Head of caudate nucleus (tissue), 42 donors: ENCODE measurements at places on chromosomes 3 and 15.
A peak's percentile ranks its signal among the peaks of the same experiment; 100 is the strongest.

DNA sequence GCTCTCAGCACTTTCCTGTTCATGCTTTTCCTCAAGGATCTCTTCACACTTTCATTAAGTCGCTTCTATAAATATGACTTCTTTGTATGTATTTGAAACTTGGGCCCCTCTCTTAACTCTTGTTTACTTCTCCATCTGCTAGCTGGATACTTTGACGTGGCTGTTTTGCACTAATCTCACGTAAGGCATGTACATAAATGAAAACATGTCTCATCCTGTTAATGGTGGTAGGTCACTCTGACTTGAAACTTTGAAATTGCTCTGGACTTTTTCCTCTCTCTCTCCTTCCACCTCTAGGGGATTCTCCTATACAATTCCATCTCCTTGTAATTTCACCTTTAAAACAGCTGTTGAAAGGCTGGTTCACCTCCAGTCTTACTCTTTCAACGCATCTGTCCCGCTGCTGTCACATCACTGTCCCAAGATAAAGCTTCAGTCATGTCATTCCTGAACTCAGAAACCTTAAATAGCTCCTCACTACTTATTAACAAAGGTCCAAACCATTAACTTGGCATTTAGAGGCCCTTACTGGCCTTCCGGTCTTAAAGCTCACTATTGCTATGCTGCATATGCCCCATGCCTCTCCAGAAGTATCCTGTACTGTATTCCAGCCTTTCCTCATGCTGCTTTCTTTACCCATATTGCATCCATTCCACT is 1.2 kb downstream of the BLOC1S6 start:
- no peak for DNase-seq

- peak; percentile 32 for DNase-seq
These were observed 76.4 kb downstream of the DHX36 start for GRCh38 chr3:154247806-154248415.

- no peak for DNase-seq
These were observed 19.0 kb downstream of the THBS1 start for GRCh38 chr15:39599871-39600270.

DNA sequence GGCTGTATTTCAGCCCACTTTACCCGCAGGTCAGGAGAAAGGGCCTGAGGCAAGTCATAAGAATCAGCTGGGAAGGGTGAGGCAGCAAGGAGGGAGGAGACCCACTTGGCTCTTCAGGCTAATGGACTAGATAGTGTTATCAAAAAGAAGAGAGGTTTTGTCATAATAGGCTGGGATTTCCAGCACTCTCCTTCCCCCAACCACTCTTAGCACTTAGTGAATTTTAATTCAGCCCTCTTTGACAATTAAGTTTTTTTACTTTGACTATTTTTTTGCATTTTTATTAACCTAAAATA is 771 bp downstream of the MPI start:
- DNase-seq: no peak

DNA sequence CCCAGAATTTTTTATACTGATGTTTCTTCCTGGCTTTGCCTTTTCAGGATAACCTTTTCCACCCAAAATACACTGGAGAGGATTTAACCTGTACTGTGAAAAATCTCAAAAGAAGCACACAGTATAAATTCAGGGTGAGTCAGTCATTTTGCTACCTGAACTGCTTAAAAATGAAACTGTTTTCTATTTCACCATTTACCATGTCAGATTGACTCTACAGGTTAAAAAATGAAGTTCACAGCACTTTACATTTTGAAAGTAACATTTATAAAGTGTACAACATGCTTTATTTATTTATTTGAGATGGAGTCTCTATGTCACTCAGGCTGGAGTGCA is 115.2 kb downstream of the GHSR start:
- DNase-seq: no peak

DNA sequence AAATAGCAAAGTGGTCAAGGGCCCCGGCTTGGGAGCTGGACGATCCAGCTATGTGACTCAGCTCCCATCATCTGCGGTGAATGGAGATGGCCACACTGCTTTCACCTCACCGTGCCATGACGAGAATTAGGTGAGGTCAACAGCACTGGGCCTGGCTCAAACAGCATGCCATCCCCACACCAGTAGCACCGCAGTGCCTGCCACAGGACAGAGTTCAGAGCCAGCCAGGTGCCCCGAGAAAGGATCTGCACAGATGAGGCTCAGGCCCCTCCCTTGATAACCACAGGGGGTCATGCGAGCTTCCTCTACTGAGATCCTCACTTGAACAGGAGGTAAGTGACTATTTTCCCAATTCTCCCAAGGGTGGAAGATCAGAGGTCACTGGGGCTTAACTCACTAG is 29.4 kb downstream of the ZXDC start:
- no peak for DNase-seq

DNA sequence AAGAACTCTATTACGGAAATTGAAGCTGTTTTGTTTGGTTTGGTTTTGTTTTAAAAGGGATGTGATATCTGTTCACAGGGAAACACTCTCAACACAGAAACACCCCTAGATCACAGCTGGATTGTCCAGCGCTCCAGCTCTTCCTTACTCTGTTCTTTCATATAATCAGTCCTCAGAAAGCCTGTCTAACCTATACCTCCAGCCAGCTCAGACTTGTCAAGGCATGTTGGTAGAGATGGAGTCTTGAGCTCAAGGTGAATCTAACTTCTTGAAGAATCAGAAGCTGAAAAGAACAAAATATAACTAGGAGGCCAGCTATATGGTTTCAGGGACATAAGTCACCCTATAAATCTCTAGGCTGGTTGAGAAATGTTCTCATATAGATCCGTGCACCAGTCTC is 110.2 kb upstream of the EPHA3 start:
- no peak for DNase-seq

GRCh38 chr3:126419151-126419703 is 24.5 kb downstream of the CFAP100 start:
- no peak for DNase-seq

- no peak for DNase-seq
These were observed 128.3 kb downstream of the ALCAM start for GRCh38 chr3:105495021-105495420.

- peak; percentile 82 for DNase-seq
These were observed 3.0 kb upstream of the MAP1A start for GRCh38 chr15:43514241-43515057.

DNA sequence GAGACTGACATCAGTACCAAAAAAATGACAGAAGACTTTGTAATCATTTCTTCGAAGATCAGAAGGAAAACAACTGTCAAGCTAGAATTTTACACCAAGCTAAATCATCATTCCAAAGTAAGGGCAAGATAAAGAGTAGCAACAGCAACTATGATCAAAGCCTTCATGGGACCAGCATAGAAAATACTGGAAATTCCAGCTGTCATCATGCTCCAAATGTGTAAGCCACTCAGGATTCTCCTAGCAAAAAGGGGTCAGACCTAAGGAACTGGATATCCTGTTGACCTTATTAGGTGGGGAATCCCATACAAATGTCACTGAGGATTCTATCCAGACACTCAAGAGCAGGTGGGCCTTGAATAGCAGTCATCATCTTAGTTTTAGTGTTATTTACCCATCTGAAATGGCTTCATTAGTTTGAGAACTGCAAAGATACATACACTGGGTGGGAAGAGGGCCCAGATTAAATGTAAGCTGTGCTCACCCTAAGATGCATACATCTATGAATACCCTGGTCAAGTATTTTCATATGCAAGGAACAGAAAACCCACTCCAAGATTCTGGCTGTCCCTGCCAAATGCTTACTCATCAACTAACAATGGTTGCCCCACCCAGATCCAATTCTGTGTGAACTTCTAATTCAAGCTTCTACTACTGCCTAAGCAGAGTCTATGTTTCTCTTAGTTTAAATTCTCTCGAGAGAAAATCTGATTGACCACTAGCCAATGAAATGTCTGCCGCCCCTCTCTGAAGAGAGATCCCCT is 33.5 kb downstream of the CLDN18 start:
- no peak for DNase-seq

DNA sequence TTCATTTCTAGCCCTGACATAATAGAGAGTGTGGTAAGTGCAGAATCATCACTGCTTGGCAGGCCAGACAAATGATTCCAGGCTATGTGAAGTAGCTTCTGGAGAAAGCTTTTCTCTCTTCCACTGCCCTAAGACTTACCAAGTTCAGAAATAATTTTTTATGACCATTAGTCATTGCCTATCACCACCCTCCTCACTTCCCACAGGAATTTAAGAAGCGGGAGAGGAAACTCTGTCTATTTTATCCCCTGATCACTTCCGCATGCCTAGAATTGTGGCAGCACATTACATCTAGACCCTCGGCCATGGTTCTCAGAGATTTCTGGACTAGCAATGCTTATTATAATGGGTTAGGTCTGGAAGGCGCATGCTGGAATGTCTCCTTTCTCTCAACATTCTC is 397.8 kb upstream of the NR2F2 start:
- DNase-seq: no peak

DNA sequence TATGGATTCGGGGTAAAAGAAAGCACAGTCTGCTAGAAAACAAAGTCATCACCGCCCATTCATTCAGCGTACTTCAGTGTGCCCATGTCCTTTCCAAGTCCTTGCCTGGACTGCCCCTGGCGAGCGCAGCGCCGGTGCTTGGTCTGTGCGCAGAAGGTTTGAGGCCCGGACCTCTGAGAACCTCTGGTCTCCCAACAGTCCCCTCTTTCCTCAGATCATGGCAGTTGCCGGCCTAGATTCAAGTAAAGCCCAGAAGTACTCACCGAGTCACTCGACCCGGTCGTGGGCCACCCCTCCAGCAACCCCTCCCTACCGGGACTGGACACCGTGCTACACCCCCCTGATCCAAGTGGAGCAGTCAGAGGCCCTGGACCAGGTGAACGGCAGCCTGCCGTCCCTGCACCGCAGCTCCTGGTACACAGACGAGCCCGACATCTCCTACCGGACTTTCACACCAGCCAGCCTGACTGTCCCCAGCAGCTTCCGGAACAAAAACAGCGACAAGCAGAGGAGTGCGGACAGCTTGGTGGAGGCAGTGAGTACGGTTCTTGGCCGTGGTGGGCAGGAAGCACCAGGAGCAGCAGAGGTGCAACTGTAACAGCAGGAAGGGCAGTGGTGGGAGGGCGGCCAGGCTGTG is 36.3 kb downstream of the CHDH start:
- no peak for DNase-seq

DNA sequence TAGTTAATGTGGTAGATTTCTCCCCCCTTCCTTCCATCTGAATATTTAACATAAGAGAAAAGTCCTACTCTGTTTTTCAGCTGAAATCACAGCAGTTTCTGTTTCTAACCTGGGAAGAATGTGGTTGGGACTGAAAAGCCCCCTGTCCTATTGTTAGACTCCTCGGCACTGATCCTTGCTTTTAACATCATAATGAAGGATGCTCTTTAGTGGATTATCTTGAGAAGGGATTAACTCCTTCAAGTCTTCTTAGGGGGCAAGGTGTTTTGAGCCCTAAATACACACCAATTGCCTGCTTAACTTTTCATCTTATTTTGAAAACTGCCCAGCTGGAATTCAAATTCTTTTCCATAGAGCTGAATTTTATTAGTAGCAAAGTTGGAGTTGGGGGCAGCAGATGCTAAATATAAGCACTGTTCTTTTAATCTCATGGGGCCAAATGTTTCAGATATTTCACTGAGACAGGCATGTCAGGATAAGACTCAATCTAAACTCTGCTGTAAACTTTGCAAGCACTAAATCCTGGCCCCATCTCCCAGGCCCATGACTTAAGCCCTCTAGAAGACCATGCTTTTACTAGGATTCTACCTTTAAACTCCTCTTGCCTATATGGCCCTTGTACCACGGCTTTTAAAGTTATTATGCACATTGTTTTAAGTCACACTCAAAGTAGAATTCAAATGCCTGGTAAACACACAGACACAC is 243.2 kb upstream of the NR2F2 start:
- DNase-seq: no peak

DNA sequence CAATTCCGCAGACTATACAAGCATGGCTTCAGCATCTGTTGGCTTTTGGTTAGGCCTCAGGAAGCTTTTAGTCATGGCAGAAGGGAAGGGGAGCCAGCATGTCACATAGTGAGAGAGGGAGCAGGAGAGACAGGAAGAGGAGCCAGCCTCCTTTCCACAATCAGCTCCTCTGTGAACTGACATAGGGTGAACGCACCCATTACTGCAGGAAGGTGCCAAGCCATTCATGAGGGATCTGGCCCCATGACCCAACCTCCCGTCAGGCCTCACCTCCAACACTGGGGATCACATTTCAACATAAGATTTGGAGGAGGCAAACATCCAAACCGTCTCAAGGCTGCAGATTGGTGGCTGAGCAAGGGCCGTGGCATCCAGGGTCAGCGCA is 106.3 kb downstream of the LRRK1 start:
- DNase-seq: no peak

DNA sequence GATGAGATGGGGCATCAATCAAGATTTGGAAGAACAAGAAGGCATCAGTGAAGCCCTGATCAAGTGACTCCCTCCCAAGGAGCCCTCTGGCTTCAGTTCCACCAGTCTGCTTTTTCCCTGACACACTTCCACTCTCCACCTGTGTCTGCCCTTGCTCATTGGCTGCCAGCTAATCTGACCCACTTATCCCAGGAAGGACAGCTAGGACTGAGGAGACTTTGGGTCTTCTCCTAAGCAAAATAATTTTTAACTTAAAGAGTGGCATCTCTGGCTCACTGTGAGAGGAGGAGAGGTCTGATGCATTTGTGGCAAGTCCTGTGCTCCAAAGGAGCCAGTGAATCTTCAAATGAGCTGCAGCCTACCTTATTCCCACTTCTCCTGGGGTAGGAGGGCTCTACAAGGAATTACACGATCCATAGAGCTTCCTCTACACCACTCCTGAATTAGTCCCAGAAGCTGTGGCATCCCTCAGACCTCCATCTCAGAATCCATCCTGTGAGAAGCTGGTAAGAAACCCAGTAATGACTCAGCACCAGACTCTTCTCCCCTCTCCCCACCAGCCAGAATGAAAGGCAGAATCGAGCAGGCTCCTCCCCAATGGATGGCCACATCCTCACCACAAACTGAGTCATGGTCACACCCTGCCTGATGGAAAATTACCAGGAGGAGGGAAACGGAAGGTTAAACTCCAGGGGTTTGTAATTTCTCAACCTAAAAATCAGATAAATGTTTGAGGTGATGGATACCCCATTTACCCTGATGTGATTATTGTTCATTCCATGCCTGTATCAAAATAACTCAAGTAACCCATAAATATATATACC is 6.3 kb upstream of the PKM start:
- no peak for DNase-seq

- DNase-seq: no peak
These were observed 408.2 kb upstream of the TGFBR2 start for GRCh38 chr3:30198162-30198561.

DNA sequence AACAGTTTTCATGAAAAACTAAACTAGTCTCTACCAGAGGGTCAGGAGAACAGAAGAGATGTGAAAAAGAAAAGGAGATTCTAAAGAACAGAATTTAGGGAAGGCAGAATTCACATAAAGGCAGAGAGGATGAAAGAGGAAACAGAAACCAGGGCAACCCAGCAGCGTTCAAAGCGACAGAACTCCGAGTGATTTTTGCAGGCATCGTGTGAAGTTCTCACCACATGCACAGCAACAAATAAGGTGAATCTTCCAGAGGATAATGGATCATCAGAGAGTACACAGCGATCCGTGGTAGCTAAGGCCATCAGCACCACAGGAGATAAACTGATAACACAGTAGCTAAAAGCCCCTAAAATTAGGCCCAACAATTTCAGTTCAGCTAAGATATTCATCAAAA is 250.8 kb upstream of the THBS1 start:
- no peak for DNase-seq
